Smooth muscle cell of the brain vasculature (primary cell): ENCODE measurements at places on chromosomes 3 and 15.

- DNase-seq: no peak
Observed at GRCh38 chr15:73946795-73947370, 20.6 kb downstream of the LOXL1 start.

DNA sequence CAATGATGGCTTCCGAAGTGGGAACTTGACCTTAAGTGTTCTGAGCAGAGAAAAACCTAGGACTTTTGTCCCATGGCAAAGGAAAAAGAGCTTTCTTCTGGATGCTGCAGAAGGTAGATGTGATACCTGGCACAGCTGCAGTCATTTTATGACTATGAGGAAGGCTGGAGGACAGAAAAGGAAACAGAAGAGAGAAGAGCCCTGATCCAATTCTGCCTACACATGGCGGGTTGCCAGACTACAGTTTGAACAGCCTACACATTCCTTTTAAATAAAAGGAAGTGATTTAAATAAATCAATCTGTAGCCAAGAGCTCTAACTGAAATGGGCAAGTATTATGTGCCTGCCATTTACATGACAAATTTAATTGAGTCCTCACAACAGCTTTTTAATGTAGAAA lies 43.6 kb upstream of the CHRNB4 start:
- no peak for DNase-seq

DNA sequence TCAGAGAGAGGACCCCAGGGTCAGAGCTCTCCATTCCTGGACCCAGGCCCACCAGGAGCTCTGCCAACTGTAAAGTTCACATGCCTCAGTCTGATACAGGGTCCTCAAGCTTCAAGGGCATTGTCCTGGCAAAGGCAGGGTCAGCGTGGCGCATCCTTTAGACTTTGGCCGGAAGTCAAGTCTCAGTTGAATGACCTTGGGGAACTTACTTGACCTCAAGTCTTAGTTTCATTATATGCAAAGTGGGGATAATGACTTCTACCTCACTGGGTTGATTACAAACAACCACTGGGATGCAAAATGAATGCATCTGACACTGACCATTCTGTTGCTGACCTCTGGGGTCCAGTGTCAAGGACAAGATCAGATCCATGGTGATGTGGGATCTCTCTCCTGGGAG lies 70.6 kb upstream of the CTSH start:
- no peak for DNase-seq

DNA sequence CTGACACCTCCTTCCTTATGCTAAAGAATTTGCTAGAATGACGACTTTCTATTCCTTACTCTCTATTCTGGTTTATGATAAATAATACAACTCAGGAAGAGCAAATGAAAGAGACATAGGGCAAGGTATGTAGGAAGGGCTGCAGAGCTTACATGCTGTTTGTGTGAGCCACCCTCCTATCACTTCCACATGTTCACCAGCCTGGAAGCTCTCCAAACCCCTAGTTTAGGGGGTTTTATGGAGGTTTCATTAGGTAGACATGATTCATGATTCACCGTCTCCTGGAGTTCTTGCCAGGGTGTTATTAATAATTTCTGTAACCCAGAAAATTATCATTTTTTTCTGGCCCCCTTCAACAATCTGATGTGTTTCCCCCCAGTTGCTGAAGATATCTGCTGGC lies 172.1 kb upstream of the COL8A1 start:
- DNase-seq: no peak

- DNase-seq: no peak
Observed at GRCh38 chr3:127715532-127715931, 42.8 kb downstream of the ABTB1 start.

GRCh38 chr15:53106505-53107286 lies 316.6 kb upstream of the ONECUT1 start:
- no peak for DNase-seq

DNA sequence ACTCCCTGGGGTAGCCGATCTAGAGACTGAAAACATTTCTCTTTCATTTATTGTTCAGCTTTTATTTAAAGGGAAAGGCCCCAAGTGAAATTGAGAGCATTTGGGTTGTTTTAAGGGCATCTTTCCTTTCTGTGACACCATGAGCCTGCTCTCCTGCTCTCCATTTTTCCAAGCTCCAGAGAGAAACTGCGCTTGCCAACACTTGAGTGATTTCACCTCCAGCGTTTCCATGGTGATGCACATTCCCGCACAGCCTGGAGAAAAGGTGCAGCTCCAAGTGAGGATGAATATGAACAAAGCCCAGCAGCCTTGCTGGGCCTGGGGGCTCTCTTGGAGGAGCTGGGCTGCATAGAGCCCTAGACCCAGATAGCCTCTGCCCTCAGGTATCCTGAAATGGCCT lies 159.2 kb upstream of the PPP2R3A start:
- DNase-seq: no peak

- no peak for DNase-seq
Observed at GRCh38 chr3:55482496-55483195, 4.5 kb downstream of the WNT5A start.

- no peak for DNase-seq
Observed at GRCh38 chr3:73580343-73580742, 44.4 kb downstream of the PDZRN3 start.

- no peak for DNase-seq
Observed at GRCh38 chr3:122902326-122902725, 107.5 kb downstream of the SLC49A4 start.
